ENCODE measurements at places on chromosomes 2 and 18.

DNA sequence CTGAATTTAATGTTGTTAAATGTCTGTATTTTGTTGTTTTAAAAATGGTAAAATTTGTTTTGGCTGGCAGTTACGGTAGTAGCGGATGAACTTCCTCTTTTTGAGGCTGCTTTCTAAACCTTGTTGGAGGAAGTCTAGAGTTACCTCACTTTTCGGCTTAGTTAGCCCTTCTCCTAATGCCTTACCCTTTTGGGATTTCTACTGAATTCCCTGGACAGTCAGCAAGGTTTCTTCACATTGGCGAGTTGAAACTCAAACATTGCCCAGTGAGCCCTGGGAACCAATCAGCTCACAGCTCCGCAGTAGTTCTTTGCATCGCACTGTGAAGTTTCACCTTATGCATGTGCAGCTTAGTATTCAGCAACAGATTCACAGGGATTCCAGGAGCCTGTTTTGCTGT lies 55.2 kb downstream of the TMEM247 start:
- DNase-seq: no peak

GRCh38 chr2:186757009-186757408 lies 63.1 kb downstream of the FAM171B start:
- no peak for DNase-seq

DNA sequence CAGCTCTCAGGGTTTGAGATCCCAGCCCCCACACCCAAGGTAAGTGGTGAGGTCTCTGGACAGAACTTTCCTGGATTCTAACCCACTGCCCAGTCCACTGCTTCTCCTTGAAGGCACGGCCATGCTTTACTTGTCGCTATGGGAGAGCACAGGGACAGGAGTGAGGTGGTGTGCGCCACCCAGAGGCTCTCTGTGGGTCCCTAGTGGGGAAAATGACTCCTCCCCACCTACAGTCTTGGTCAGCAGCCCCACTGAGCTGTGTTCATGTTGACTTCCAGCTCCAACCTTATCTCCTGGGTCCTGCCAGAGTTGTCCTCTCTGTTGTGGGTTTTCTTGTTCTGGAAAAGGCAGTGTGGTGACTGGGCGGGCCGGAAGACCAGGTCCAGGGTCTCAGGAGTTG lies 11.1 kb downstream of the TET3 start:
- no peak for DNase-seq

DNA sequence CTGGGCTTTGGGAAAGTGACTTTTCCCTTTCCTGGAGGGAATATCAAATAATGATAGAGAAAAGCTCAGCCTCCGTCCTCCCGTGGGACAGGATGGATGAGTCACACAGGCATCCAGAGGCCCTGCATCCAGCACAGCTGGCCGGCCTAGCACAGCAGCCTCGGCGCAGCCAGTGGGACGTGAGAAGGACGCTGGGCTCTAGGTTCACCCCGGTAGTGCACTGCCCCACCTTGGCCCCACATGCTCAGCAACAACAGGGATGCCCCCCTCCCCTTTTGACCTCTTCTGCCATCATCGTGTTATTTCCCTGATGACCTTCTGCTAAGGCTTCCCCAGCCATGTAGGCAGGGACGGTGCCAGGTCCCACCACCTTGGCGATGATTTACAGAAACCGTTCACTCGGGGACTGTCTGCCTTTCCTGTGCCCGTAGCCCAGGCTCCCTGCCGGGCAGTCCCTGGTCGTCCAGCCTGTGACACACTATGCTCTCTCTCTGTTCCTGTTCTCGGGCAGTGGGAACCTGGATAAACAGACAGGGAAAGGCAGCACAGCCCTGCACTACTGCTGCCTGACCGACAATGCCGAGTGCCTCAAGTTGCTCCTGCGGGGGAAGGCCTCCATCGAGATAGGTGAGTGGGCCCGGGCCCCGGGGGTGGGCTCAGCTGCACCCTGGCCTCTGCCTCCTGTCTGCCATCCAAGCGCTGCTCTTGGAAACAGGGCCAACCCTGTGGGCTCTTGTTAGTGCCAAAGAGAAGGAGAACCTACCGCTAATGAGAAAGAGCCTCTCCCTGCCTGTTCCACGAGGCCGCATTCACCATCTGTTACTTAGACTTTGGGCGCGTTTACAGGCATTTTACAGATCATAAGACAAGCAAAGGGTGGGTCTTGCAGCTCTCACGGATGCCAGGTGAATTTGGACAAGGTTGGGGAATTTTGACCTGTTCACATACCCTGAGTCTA lies 44.6 kb downstream of the ITGB1BP1 start:
- DNase-seq: peak; percentile 64
